Uterus (tissue), 4 donors: ENCODE measurements at places on chromosomes 4 and X. TPM values are rescaled to one million over a fixed set of nuclear protein-coding genes. Genes with fewer than 3 reads are reported as not detected.
A peak's percentile ranks its signal among the peaks of the same experiment; 100 is the strongest.

GRCh38 chrX:104324461-104325212 lies 69.9 kb upstream of the ESX1 start:
- no peak overlapping the region for H3K4me3 ChIP-seq
- H3K27me3 ChIP-seq, result no peaks in the 10 kb centered on the region
- no peaks in the 10 kb centered on the region for H3K4me1 ChIP-seq
- no peak for DNase-seq

- H3K36me3 ChIP-seq, result no peaks in the 10 kb centered on the region
- peak overlapping the region; percentile 30 for H3K27ac ChIP-seq
- H3K27me3 ChIP-seq, result no peaks in the 10 kb centered on the region
These were observed 105.0 kb downstream of the TBL1X start for GRCh38 chrX:9569876-9570301.

The SPACA5 gene
- total RNA-seq, result not detected

The SSX1 gene
- total RNA-seq, result not detected

The YIPF7 gene
- 0.98 TPM for total RNA-seq
